ENCODE measurements at places on chromosomes 1 and 21.

GRCh38 chr1:53722025-53722424 lies 16.9 kb downstream of the GLIS1 start:
- no peak for DNase-seq

GRCh38 chr1:181251713-181252075 lies 163.2 kb downstream of the IER5 start:
- no peak for DNase-seq

DNA sequence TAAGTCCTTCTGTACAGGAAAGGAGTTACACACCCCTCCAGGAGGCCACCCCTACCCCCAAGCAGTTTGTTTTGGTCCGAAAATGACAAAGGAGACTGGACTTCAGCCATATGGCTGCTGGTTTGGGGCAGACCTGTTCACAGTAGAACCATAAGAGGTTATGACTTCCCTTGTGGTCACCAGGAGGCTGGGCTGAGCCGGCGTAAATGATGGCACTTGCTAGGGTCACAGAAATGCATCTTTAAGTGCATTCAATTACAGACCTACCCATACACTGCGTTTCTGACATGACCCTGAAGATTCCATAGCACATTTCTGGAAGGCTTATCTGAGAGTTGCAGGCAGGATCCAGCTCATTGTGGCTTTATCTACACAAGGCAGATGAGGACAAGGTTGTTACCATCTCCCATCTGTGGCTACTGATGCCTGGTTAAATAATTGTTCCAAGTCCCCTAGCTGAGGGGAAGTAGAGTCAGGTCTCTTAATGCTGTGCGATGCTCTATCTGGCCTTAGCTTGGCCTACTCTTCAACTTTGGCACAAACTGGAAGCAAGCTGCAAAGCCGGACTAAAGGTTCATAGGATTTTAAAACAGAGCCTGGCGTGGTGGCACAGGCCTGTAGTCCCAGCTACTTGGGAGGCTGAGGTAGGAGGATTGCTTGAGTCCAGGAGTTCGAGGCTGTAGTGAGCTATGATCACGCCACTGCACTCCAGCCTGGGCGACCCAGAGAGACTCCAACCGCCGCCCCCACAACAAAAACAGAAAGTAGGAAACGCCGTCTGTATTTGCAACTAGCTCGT lies 1.7 kb upstream of the TRIM67 start:
- no peak for DNase-seq

- DNase-seq: no peak
Measured at GRCh38 chr1:231431665-231432415, 9.8 kb upstream of the EGLN1 start.

DNA sequence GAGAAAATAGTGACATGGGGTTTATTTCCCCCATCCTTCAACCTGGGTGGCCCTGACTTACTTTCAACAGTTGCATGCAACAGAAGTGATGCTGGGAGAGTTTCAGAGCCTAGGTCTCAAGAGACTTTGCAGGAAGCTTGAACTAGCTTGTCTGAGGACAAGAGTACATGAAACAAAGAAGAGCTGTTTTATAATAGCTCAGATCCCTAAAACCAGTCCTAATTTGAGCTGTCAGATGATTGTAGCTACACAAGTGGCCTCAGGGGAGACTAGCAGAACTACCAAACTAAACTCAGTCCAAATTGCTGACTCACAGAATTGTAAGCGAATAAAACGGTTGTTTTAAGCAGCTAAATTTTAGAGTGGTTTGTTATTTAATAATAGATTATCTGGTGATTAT lies 17.1 kb downstream of the RC3H1 start:
- DNase-seq: no peak

DNA sequence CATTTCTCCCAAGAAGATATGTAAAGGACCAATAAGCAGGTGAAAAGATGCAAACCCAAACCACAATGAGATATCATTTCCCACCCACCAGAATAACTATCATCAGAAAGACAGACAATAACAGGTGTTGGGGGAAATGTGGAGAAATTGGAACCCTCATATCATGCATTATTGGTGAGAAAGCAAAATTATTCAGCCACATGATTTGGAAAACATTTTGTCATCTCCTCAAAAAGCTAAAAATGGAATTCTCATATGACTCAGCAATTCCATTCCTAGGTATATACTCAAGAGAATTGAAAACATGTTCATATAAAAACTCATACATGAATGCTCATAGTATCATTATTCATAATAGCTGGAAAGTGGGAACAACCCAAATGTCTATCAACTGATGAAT lies 25.1 kb upstream of the RNF186 start:
- DNase-seq: no peak

Data from stimulated activated CD4-positive, alpha-beta T cell treated with anti-CD3 and anti-CD28 coated beads, Interleukin-12 subunit alpha, Interleukin-12 subunit beta, amount 100 ng/mL, for 4 hours (primary cell).